ENCODE measurements at places on chromosomes 6 and 20.

DNA sequence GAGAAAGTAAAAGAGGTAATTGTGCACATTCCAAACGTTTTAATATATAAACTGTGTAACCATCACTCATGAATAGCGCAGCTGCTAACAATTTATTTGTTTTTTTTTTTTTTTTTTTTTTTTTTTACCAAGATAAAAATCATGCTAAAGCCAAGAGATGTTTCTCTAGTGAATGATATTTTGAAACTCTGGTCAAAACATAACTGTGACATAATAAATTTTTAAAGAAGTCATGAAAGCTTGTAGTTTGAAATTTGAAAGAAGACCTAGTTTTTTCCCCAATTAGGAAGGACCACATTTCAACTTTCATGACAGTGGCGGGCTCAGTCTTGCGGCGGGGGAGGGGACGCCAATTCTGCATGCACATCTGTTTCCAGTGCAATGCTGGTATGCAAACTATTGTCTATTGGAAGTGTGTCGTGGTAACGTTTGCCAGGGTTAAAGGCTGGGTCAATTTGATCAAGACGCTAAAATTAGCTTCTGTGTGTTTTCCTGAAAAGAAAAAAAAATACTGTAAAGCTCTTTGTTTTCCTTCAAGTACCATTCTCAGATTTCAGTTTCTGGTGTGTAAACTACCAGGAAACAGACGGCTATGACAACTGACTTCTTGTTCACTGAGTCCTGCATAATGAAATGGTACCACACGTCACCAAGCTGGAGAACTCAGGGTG, 211.9 kb downstream of the FOXC1 start:
- DNase-seq, result no peak

GRCh38 chr20:14523090-14523489, 185.7 kb upstream of the FLRT3 start:
- no peak for DNase-seq

DNA sequence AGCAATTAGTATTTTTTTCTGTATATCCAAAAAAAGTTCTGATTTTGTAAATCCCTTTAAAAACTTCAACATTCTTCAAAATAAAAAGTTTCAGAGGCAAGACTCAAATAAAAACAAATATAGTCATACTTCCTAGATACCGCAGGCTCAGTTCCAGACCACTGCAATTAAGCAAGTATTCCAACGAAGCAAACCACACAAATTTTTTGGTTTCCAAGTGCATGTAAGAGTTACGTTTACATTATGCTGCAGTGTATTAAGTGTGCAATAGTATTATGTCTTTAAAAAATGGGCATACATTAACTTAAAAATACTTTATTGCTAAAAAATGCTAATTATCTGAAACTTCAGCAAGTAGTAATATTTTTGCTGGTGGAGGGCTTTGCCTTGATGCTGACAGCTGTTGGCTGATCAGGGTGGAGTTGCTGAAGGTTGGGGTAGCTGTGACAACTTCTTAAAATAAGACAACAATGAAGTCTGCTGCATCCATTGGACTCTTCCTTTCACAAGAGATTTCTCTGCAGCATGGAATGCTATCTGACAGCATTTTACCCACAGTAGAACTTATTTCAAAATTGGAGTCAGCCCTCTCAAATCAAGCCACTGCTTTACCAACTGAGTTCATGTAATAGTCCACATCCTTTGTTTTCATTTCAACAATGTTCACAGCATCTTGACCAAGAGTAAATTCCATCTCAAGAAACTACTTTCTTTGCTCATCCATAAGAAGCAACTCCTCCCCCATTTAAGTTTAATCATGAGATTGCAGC, 46.0 kb downstream of the PHIP start:
- no peak for DNase-seq

DNA sequence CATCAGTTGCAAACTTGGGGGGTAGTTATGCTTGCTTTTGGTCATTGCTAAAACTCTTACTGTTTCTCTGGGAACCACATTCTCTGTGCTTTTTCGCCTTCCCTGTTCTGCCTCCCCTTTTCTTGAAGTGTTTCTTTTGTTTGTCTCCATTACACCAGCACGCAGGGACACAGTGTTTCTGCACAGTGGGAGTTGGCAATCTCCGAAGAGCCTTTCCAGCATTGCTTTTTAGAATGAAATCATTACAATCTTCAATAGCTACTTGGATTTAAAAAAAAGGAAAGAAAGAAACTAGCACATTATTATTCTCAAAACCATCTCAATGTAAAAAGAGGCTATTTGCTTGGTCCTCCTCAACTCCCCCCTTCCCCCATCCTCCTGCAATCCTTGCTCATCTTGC, 536.7 kb upstream of the MMS22L start:
- no peak for DNase-seq

DNA sequence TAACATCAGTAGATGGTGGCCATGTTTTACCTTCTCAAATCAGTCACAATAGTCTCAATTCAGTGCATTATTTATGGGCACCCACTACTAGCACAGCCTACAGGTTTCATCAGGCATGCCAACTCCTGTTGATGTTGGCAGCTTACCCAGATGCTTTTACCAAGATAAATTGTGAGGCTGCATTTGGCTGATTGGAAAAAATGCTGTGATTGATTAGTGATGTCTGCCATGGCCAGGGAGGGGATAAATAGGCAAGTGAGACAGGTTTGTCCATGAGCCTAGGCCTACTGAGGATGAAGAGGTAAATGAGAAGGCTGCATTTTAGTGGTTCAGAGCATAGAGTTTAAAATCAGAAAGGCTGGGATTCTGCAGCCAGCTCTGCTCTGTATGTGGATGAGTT, 227.1 kb downstream of the NFATC2 start:
- DNase-seq, result no peak

- DNase-seq, result no peak
Measured at GRCh38 chr6:90263633-90264032, 33.0 kb downstream of the BACH2 start.
